Stimulated activated CD8-positive, alpha-beta memory T cell treated with anti-CD3 and anti-CD28 coated beads, Interleukin-7, amount 100 ng/mL, for 4 hours (primary cell): ENCODE measurements at places on chromosomes 12 and 14.
A peak's percentile ranks its signal among the peaks of the same experiment; 100 is the strongest.

- no peak for DNase-seq
Measured at GRCh38 chr12:91289072-91289471, 106.5 kb upstream of the DCN start.

GRCh38 chr12:22458298-22458937 is 85.9 kb downstream of the C2CD5 start:
- DNase-seq = no peak

- no peak for DNase-seq
Measured at GRCh38 chr14:24852312-24853060, 197.5 kb downstream of the STXBP6 start.

GRCh38 chr12:124388038-124388671 is 93.3 kb downstream of the RFLNA start:
- no peak for DNase-seq

GRCh38 chr12:65619018-65619417 is 205.3 kb upstream of the HMGA2 start:
- DNase-seq = no peak

- peak; percentile 38 for DNase-seq
Measured at GRCh38 chr12:12714276-12715021, 2.7 kb upstream of the CDKN1B start.

DNA sequence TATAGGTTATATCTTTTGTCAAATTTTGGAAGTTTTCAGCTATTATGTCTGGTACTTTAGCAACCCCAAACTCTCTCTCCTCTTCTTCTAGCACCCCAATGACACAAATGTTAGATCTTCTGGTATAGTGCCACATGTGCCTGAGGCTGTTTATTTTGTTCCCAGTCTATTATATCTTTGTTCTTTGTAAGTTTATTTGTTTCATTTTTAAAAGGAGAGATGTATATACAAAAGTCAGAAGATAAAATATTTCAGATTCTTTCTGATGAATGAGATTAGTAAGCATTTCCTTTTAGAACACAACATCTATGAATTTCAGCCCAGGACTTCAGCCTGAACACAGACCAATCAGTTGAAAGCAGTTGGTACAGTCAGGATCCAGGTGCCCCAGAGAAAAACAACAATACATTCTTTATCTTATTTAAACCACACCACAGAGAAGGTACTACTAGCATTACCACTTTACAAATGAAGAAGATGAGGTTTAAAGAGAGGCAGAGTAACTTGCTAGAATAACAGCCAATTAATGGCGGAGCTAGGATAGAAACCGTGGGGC is 114.1 kb upstream of the BTG1 start:
- DNase-seq = no peak

- DNase-seq = no peak
Measured at GRCh38 chr12:118015944-118016343, 559 bp upstream of the RFC5 start.

GRCh38 chr12:22029991-22030390 is 16.0 kb upstream of the CMAS start:
- DNase-seq = no peak

- DNase-seq = no peak
Measured at GRCh38 chr12:42666671-42667243, 77.2 kb upstream of the PRICKLE1 start.

DNA sequence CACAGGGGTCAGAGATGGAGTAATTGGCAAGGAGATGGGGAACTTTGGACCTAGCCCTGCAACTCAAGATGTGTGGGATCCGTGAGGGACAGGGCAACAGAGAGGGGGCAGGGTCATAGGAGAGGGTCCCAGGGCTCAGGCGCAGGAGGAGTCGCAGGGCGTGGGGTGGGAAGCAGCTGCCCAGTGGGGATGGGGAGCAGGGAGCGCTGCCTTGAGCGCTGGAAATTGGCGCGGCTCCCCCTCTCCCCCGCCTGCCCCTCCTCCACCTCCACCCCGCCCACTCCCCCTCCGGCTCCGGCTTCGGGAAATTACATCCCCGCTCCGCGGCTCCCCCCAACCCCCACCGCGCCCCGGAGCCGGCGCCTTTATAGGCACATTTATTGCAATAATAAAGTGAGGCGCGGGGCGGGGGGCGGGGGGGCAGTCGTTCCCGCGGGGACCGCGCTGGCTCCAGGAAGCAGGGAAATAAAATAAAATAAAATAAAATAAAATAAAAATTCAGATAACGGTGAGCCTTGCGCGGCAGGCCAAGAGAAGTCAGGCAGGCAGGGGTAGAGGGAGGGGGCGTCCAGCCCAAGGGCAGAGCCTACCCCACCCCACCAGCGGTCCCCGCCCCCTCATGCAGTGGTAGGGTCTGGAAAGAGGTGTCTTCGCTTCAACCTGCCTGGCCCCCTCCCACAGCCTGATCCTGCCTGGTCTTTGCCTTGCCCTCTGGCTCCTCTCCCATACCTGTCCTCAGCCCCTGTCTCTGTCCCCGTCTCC is 3.6 kb downstream of the NXPH4 start:
- DNase-seq = no peak
